Stimulated activated CD8-positive, alpha-beta memory T cell treated with anti-CD3 and anti-CD28 coated beads, Interleukin-15, amount 100 ng/mL, for 48 hours (primary cell): ENCODE measurements at places on chromosomes 3 and 15.

DNA sequence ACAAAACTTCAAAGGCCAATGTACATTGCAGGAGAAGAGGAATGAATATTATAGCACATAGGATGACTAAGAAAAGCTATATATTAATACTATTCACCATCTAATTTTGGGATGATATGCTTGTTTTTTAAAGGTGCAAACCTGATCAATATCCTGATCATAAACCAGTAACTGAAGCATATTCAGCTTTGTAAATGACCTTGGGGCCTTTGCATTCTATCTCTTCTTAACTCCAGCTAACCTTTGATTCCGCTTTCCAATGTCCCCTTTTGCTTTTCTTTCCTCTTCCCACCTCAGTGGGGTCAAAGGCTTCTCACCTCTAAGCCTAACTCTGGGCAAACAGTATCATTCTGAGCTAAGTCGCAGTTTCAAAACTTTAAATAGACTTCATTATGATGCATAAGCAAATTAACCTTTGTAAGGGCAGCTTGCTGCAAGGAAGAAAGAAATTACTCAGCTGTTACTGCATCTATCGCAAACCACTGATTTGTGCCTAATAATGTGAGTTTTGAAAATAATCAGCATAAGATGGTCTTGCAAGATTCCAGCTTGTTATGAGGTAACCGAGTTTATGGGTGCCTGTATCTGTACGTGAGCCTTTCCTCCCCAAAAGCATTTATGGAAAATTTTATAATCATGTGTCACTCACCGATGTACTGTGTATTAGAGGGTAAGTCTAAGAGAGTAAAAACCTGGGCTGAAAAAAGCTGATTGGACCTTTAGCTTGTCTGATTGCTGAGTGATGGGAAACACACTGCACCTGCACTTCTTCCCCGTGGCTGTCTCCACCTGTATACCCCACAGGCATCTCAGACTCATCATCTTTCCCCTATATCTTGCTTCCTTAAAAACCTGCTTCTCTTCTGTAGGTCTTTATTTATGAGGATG, 116.8 kb downstream of the TPRG1 start:
- DNase-seq: no peak

DNA sequence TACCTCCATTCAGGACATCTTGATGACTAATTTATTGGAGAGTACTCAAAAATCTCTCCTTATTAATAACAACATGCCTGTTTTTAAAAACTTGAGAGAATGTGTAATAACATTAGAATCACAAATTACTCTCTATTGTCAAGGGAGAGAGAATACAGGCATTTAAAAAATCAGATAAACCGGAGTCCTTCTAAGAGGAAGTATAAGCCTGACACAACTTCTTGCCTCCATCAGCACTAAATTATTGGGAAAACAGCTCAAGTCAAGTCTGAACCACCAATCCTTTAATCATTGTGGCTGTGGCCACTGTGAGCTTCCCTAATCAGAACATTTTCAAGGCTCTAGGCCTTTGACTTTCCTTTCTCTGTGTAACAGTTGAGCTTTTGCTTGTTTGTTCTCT, 38.0 kb downstream of the SSR3 start:
- DNase-seq: no peak

DNA sequence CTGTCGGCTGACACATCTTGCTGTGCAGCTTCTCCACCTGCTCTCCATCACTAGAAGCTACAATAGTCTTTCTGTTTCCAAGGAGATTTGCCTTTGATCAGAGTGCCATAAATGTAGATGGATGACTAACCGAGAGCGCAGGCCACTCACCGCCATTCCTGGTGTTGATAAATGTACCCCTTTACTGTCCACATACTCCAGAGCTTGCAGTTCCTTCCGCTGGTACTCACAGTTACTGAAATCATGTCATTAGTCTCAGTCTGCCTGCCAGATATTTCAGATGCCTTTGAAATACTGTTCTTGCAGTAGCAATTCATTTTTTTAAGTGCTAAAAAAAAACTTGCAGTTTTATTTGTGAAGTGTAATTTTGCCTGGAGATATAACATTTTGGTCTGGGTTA, 72.3 kb downstream of the BLM start:
- no peak for DNase-seq

DNA sequence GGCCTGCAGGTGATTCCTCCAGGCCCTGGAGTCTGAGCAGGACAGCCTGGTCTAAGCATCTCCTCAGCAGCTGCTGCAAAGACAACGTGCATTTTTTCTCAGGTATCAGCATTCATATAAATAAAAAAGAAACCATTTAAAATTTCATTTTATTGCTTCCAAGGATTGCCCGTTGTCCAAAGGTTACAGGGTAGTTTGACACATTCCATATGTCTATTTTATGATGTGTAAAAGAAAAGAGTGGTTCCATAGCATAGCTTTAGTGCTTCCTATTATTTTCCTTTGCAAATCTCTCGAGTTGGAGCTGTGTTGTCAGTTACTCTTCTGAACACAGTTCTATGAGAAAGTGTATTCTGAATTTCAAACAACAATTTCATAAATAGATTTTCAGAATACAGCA, 7.2 kb upstream of the DGKG start:
- DNase-seq: no peak

DNA sequence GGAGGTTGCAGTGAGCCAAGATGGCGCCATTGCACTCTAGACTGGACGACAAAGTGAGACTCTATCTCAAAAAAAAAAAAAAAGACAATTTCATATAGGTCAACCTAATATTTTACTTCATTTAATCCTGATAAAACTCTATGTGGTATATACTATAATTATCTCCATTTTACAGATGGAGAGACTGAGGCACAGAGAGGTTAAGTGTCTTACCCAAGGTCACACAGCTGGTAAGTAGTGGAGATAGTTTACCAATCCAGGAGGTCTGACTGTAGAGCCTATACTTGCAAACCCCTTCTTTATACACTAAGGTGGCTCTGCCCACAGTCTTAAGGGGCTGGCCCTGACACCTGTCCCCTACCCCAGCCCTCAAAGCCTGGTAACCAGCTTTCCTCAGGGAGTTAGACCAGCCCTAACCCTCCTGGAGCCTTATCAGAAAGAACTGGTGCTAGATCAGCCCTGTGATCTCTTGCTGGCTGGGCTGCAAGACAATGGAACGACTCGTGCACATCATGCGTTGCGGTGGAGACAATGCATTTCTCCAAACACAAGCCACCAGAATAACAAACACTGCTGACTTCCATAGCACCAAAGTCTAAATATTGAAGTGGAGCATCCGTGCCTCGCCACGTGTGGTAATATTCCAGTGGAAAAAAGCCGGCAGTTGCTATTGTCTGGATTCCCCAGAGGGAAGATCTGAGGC, 60.0 kb upstream of the SMAD3 start:
- DNase-seq: no peak

DNA sequence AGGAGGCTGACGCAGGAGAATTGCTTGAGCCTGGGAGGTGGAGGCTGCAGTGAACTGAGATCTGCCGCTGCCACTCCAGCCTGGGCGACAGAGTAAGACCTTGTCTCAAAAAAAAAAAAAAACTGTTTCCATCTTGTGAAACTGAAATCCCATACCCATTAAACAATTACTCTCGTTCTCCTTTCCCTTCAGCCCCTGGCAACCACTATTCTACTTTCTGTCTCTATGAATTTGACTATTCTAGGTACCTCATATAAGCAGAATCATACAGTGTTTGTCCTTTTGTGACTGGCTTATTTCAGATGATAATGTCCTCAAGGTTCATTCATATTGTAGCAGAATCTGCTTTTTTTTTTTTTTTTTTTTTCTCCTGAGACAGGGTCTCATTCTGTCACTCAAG, 51.5 kb upstream of the UBE2E1 start:
- no peak for DNase-seq

GRCh38 chr15:29554531-29554930, 267.7 kb downstream of the TJP1 start:
- DNase-seq: no peak

DNA sequence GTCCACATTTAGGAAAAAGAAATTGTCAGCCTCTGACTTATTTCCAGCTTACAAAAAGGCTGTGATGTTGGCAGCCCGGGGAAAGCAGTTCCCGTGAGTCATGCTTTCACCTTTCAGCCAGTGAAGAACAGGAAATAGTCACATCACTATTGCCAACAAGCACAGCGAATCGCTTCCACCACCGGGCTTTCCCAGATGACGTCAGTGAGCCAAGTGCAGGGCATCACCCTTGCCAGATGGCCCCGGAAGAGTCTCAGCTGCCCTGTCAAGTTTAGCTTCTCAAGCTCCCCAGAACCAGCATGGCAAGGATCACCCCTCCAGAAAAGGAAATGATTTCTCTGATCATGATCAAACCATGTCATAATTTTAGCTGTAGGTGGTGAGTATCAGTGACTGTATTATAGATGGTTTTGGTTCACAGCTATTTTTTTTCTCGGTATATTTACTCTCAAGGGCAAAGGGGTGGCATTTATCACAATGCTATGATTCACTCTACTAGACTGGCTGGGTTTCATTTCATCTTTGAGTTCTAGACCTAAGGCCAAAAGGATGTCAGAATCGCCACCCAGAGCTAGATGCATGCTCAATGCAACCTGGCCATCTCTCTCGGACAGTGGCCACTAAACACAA, 32.9 kb downstream of the B3GNT5 start:
- DNase-seq: peak; percentile 96

DNA sequence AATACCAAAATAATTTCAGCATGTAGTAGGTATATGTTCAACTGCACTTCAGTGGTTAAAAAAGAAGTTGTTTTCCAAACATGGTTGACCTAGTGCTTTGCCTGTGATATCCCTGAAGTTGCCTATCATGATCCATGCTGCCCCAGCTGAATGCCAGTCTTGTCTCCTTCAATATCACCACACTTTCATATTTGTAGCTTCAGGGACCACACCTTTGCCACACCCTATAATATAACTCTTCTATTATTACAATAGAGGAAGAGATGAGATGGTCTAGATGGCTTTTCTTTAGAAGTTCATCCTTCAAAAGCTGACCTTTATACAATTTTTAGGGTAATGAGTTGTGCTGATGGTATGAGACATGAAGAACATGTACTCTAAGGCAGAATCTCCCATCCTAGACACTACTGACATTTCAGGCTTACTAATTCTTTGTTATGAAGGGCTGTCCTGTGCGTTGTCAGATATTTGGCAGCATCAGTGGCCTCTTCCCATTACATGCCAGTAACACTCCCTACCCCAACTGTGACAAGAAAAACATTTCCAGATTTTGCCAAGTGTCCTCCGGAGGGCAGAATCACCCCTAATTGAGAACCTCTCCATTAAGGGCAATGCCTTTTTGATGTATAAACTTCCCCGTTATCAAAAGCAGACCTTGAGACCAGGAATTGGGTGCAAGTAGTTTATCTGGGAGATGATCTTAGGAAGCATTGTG, 76.2 kb upstream of the PLCL2 start:
- no peak for DNase-seq

DNA sequence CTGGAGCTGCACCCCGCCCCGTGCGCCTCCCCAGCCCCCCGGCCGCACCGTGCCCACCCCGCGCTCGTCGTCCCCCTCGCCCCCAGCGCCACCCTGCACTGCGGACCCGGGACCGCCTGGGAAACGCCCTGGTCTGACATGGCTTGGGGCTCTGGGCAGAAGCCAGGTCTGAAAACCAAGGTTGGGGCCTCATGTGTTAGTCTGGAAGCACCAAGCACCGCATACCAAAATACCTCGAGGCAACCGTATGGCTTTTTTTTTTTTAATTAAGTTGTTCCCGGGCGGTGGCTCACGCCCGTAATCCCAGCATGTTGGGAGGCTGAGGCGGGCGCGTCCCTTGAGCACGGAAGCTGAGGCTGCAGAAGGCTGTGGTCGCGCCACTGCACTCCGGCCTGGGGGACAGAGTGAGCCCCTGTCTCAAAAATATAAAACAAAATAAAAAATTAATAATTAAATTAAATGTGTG, 91.5 kb upstream of the CHD2 start:
- no peak for DNase-seq

GRCh38 chr3:150410311-150411105, 2.4 kb downstream of the TSC22D2 start:
- DNase-seq: no peak

DNA sequence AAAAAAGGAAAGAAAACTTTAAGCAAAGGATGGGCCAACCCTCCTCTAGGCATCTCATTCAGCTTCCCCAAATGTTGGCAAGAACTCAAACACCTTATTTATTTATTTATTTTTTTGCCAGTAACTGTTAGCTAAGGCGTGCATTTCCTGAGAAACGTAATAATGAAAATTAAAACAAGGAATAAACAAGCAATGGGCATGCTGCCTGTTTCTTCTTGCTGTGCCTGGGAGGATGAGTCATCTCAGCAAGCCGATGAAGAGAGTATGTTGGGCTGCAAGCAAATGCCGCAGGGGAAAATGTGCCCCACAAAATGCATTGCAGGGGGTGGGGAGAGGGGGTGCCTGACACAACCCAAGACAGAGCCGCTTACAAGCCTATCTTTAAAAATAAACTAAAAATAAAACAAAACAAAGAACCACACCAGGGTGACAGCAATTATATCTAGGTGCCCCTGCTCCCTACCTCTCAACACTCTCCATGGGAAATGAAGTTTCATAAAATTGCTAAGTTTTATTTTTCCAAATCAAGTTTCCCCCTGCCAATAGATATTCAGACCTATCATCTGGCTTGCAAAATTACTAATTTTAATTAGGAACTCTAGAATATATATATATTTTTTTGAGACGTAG, 40.3 kb downstream of the EIF4E3 start:
- DNase-seq: no peak

- DNase-seq: no peak
Measured at GRCh38 chr3:31561891-31562290, 29.2 kb downstream of the STT3B start.

DNA sequence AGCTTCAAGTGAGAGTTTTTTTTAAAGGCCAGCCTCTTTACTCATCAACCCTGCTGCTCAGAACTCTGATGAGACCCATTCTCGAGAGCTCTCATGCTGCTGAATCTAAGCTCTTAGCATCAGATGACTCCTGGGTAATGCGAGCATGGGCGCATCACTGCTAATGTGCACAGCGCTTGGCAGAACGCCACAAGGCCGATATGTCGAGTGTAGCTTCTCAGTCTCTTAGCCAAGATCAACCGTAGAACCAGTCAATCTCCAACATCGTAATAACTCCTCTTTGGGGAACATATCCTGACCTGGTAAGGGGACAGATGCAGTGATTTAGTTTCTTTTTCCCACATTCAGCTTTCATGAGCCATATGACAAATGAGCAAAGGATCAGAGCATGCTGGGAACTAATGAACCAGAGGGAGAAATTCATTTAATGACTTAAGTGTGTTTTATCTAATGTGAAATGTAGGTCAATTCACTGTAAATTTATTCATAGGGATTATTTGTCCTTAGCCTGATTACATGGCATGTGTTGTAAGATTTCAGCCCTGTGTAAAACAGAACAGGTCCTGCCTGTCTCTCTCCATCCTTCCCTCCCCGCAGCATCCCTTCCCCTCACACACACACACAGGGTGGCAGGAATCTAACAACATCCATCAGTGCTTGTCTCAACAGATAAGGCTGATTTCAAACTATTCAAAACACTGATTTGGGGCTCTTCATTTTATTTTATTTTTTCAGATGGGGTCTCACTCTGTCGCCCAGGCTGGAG, 195.4 kb upstream of the C2CD4B start:
- no peak for DNase-seq

GRCh38 chr15:58527573-58528187, 95.9 kb downstream of the LIPC start:
- DNase-seq: no peak

- DNase-seq: no peak
Measured at GRCh38 chr3:24846286-24846860, 351.7 kb upstream of the THRB start.
